ENCODE measurements at places on chromosomes 12 and 14.
A peak's percentile ranks its signal among the peaks of the same experiment; 100 is the strongest.

- DNase-seq = no peak
Measured at GRCh38 chr12:5889381-5890047, 55.5 kb downstream of the ANO2 start.

GRCh38 chr12:131559517-131560516 lies 151.1 kb upstream of the SFSWAP start:
- no peak for DNase-seq

- DNase-seq = no peak
Measured at GRCh38 chr12:124440031-124440626, 127.3 kb downstream of the NCOR2 start.

- DNase-seq = no peak
Measured at GRCh38 chr14:65173973-65174693, 71.8 kb upstream of the MAX start.

DNA sequence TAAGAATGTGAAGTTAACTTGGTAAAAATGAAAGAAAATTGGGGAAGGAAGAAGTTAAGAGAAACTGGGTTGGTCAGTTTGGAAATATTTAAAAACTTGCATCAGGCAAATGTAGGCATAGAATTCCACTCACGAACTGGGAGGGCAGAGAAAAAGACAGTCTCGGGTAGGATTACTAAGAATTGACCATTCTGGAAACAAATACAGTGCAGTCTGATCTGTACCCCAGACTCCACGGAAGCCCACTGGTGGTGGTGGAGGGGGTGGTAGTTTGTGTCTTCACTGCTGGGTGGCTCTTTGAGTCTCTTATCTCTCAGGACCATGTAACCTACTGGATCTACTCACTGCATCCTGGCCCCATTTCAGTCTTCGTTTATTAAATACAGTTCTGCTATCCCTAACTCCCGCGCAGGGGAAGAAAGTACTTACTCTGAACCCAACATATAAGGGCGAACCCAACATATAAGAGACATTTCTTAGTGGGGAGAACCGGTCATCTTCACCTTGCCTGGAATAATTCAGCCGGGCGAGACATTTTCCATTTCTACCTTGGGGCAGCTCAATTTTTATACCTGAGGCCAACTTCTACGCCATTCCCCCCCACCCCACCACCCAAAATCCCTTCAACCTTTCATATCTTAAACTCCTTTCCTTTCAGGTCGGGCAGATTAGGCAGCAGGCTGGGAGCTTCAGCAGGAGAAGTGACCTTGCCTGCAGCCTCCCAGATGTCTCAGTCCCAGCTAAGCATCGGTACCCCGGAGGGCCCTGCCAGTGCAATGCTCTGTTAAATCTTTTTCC lies 1.7 kb downstream of the SLC2A3 start:
- no peak for DNase-seq

GRCh38 chr14:20989471-20989786 lies 351 bp upstream of the METTL17 start:
- DNase-seq = no peak

GRCh38 chr14:23438101-23438971 lies 2.9 kb upstream of the MYH7 start:
- DNase-seq = no peak

- no peak for DNase-seq
Measured at GRCh38 chr14:99565383-99565782, 38.6 kb downstream of the CCDC85C start.

- no peak for DNase-seq
Measured at GRCh38 chr14:89477391-89477790, 60.4 kb upstream of the FOXN3 start.

- DNase-seq = no peak
Measured at GRCh38 chr12:78241446-78241845, 410.8 kb downstream of the NAV3 start.

GRCh38 chr12:51904951-51905470 lies 2.3 kb upstream of the ACVRL1 start:
- DNase-seq = no peak

GRCh38 chr12:1628666-1629337 lies at the start of gene WNT5B:
TSS of gene WNT5B (plus strand) at chr12:1629231. CDS start at chr12:1631355, 2,124 bp downstream.
- DNase-seq = no peak

DNA sequence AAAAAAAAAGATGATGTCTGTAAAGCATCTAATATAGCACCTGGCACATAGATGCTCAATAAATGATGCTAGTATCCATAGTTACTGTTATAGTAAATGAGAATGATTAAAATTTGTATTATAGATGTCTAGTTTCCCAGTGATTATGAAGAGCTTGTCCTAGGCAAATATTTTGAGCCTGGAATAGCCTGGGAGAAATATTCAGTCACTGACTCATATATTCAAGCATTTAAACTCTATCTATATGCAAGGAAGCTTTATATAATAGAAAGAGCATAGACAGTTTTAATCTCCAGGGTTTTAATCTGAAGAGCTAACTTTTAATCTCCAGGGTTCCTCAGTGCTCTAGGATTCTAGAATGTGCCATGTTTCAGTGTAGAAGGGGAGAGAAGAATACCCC lies 91.5 kb upstream of the VASH1 start:
- no peak for DNase-seq

GRCh38 chr14:105497671-105498429 lies 6.8 kb downstream of the TEDC1 start:
- no peak for DNase-seq

DNA sequence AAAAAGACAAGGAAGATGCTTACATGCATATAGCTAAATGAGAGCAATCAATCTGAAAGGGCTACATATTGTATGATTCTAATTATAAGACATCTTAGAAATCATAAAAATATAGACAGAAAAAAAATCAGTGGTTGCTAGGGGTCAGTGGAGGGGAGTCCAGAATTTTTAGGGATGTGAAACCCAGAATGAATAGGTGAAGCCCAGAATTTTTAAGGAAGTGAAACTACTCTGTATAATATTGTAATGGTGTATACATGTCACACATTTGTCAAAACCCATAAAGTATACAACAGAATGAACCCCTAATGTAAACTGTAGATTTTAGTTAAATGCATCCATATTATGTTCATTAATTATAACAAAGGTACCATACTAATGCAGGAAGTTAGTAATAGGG lies 713.2 kb downstream of the FLRT2 start:
- no peak for DNase-seq

DNA sequence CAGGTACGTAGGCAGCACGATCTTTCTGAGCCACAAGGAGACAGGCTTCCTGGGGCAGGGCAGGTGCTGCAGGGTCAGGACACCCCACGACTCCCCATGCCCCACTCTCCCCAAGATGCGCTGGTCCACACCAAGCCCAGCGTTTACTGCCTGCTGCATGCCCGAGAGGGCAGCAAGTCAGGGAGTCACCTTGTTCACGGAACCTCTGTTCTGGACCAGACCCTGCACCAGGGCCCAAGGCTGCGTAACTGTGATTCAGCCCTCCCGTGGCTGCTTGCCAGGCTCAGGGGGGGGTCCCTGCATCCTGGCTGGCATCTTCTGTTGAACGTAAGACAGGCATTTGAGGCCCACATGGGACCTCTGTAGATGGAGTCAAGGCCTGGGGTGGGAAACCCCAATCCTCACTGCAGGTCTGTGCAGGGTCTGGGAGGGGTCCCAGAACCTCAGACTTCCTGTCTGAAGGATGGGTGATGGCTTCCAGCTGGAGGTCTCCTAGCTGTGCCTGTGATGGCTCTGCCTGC lies 228.6 kb upstream of the RTL1 start:
- DNase-seq = no peak

GRCh38 chr12:98399532-98399931 lies 115.9 kb upstream of the TMPO start:
- peak; percentile 63 for DNase-seq
